ENCODE measurements at places on chromosomes 1 and 21. TPM values are rescaled to one million over a fixed set of nuclear protein-coding genes. Genes with fewer than 3 reads are reported as not detected.
A peak's percentile ranks its signal among the peaks of the same experiment; 100 is the strongest.

DNA sequence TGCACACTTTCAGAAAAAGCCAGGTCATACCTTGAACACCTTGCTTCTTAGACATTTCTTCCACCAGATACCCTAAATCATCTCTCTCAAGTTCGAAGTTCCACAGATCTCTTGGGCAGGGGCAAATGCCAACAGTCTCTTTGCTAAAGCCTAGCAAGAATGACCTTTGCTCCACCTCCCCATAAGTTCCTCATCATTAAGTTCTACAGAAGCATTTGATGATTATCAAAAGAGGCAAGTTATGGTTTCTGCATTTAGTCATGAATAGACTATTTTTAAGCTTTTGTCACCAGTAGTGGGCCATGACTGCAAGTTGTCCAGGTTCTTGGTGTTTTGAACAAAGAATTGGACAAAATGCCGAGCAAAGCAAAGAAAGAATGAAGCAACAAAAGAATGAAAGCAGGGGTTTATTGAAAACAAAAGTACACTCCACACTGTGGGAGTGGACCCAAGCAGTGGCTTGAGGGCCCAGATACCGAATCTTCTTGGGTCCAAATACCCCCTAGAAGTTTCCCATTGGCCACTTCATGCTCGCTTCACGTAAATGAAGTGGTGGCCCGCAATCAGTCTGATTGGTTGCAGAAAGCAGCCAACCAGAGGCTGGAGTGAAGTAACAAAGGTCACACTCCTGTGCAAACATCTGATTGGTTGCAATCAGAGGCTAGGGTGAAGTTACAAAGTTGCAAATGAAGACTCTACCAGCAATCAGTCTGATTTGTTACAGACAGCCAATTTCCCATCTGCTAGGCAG lies 9.8 kb upstream of the EGLN1 start:
- DNase-seq = no peak

GRCh38 chr1:1073743-1074587 lies at the start of gene RNF223:
Gene RNF223, minus strand, starts transcription at chr1:1074306. Its CDS starts 1,740 bp downstream, at chr1:1072566.
- peak; percentile 56 for DNase-seq

DNA sequence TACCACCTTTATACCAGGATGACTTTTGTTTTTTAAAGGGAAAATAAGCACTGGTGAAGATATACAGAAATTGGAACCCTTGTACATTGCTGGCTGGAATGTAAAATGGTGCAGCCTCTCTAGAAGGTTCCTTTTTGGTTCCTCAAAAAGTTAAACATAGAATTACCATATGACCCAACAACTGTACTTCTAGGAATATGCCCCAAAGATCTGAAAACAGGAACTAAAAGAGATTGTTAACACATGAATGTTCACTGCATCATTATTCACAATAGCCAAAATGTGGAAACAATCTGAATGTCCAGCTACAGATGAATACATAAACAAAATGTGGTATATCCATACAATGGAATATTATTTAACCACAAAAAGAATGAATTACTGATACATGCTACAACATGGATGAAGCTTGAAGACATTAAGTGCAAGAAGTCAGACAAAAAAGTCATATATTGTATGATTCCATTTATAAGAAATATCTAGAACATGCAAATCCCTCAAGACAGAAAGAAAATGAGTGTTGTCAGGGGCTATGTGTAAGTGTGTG lies 84.9 kb upstream of the DMRTA2 start:
- no peak for DNase-seq

GRCh38 chr1:111006556-111006955 lies 42.8 kb upstream of the LRIF1 start:
- no peak for DNase-seq

DNA sequence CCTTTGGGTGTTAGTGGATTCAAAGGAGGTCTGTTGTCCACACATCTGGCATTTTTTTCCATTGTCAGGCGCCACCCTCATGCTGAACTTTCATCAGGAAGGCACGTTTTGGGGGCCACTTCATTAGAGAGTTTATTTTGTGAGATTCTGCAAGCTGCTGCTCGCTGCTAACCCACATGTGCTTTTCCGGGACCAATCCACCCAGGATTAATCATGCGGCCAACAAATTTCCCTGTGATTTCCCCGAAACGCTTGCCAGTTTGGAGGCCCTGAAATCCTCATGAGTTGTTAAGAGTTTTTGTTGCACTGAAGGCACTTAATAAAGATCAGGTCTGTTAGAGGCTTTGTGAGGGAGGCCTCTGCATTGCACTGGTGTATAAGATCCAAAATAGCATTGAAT lies 2.4 kb downstream of the PDPN start:
- no peak for DNase-seq

DNA sequence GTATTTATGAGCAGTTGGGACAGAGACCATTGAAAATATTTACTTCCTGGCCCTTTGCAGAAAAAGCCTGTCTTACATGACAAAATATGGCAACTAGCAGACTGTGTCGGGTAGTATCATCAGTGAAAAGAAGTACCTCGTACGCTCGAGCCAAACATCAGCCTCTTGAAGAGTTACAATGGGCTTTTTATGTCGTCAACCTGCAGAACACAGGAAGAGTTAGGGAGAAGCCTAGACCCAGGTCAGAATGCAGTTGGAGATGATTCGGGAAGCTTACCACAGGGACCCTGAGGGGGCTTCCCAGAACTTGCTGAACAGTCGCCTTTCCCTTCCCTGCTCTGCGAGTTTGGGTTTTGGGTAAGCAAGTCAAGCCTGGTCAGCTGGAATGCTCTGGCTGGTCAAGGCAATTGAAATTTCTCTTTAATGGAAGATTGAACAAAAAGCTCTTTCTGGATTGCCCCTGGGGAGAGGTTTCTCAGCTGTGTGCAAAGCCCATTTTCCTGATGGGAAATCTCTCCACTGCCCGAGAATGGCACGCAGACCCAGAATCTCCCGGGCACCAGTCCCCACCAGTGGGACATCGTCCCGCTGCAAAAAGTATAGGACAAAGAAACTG lies 263.6 kb upstream of the TMEM51 start:
- DNase-seq = no peak

GRCh38 chr1:183019860-183020259 lies 3.4 kb upstream of the LAMC1 start:
- DNase-seq = peak; percentile 42

DNA sequence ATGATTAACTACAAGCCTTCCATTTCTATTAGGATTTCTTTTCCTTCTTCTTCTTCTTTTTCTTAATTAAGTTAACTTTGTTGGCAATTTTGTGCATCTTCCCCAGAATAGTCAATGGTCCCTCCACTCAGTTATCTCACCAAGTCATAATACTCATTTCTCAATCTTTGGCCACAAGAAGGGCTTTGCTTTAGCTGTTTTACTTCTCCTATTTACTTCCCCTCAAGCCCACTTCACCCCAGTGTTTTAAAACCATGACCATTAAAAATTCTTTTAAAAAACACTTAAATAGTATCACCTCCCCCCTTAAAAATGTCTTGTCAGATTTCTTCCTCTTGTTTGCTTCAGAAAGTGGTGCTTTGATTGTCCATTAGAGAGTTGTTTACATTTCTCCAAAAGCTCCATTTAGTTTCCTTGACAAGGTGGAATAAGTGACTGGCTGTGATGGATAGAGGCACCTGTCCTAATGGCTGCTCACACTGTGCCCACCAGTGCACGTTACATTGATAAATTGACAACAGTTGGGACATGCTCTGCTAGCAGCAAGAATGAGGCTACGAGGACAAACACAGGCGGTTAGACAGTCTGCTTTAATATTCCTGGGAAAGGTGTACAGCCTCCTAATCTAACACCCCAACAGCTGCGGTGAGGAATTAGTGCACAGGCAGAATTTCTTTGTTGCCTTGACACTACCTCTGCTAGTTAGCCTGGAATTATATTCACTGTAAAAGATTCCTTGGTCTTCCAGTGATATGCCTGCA lies 354.7 kb downstream of the LMO4 start:
- DNase-seq = no peak

- DNase-seq = no peak
Measured at GRCh38 chr21:14545906-14546480, at the start of gene SAMSN1. Gene SAMSN1, minus strand, starts transcription at chr21:14546315. Its CDS starts 54 bp downstream, at chr21:14546261.

DNA sequence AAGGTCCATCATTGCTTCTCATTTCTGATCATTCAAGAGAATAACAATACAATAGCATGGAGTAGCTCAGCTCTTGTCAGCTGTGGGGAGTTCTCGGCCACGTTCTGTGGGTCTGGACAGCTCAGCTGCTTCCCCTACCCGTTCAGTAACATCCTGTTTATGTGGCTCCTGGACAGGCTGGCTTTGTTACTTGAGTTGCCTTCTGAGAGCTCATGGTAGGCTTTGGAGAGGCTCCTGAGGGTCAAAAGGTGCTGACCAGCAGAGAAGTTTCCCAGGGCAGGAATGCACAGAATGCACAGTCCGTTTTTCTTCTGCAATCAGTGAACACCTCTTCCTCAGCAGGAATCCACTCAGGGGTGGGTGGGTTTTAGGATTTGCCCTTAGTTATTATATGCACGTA lies 36.0 kb downstream of the KAZN start:
- no peak for DNase-seq

GRCh38 chr1:30307182-30307581 lies 416.2 kb downstream of the MATN1 start:
- DNase-seq = no peak

- no peak for DNase-seq
Measured at GRCh38 chr1:204633665-204634064, 51.9 kb downstream of the LRRN2 start.

DNA sequence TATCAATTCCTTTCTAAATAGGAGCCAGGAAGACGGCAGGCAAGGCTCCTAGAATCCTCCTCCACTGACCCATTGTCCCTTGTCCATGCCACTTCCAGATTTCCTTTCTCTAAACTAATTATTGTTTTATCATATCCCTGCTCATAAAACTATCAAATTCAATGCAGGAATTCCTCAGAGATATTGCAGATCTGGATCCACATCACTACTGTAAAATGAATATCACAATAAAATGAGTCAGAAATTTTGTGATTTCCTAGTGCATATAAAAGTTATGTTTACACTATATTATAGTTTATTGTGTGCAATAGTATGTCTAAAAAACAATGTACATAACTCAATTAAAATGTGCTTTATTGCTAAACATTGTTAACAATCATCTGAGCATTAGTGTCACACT lies 498.7 kb upstream of the NEGR1 start:
- no peak for DNase-seq

- peak; percentile 67 for DNase-seq
Measured at GRCh38 chr1:208977638-208978256, 605.8 kb upstream of the CAMK1G start.

GRCh38 chr21:42233067-42233961 lies 14.4 kb downstream of the ABCG1 start:
- no peak for DNase-seq

DNA sequence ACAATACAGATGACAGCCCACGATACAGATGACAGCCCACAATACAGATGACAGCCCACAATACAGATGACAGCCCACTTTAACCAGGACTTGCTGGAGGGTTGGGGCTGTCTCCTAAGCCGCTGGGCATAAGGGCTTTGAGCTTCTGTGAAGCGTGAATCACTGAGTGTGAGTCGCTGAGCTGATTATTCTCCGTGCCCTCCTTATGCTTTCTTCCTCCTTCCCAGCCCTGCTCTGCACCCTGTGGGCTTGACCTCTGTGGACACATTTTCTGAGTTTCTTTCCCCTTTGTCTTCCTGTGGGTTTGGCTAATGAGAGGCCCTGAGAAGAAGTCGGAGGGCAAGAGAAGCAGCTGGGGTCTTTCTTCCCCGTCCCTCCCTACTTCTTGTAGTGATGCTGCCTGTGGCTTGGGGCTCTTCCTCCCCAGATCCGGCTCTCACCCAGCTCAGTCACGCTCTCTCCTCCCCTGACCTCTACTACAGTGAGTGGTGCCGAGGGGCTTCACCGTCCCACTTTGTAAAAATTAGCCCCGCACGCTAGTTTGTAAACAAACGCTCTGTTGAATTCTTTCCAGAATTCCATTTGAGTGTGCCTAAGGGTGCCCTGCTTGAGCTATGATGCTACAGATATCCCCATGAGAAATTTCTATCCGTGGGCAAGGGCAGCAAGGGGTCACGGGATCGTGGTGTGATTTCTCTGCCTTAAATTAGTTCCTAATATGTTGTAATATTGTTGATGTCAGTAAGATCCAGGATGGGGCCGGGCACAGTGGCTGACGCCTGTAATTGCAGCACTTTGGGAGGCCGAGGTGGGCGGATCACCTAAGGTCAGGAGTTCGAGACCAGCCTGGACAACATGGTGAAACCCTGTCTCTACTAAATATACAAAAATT lies 46.4 kb upstream of the SOD1 start:
- peak; percentile 14 for DNase-seq

DNA sequence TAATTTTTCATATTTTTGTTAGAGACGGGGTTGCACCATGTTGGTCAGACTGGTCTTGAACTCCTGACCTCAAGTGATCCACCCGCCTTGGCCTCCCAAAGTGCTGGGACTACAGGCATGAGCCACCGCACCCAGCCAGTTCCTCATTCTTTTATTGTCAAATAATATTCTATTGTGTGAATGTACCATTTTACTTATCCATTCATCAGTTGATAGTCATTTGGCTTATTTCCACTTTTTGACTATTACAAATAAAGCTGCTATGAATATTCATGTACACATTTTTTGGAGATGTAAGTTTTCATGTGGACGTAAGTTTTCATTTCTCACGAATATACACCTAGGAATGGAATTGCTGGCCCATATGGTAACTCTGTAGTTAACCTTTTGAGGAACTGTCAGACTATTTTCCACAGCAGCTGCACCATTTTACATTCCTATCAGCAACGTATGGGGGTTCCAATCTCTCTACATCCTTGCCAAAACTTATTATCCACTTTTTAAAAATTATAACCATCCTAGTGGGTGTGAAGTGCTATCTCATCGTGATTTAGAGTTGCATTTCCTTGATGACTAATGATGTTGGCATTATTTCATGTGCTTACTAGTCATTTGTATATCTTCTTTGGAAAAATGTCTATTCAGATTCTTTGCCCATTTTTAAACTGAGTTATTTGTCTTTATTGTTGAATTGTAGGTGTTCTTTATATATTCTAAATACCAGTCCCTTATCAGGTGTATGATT lies 12.7 kb downstream of the PACC1 start:
- peak; percentile 56 for DNase-seq

The FCRL4 gene
- not detected for polyA plus RNA-seq

The EVA1C gene
- 22.2 TPM for polyA plus RNA-seq

The G0S2 gene
- polyA plus RNA-seq = 20.8 TPM

The GBP4 gene
- not detected for polyA plus RNA-seq

The PLA2G2A gene
- 0.10 TPM for polyA plus RNA-seq

The PLA2G2F gene
- polyA plus RNA-seq = 0.05 TPM

The FBXO2 gene
- 113 TPM for polyA plus RNA-seq

The MTARC2 gene
- polyA plus RNA-seq = 2.1 TPM

The GRIK1 gene
- not detected for polyA plus RNA-seq

The TSPAN2 gene
- polyA plus RNA-seq = 0.07 TPM
